ENCODE measurements at places on chromosomes 7 and 10.

DNA sequence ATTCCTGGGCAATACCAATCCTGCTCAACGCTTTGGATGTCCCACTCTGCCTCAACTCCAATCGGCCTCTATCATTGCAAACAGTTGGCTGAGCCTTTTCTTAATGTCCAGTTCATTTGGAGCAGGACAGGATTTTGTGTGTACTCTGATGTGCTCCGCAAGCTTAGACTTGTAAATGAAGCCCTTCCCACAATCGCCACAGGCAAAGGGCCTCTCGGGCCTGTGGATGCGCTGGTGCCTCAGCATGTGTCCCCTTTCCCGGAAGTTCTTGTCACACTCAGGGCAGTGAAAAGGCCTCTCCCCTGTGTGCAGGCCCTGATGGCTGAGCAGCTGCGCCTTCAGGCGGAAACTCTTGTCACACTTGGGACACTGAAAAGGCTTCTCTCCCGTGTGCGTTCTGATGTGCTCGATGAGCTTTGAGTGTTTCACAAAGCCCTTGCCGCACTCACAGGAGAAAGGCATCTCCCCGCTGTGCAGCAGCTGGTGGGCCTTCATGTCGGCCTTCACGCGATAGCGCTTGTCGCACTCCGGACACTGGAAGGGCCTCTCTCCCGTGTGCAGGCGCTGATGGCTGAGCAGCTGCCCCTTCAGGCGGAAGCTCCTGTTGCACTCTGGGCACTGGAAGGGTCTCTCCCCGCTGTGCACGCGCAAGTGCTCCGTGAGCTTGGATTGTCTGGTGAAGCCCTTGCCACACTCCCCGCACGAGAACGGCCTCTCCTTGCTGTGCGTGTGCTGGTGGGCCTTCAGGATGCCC, 20.0 kb downstream of the ZNF786 start:
- no peak for DNase-seq

GRCh38 chr10:61899997-61900828, 1.3 kb upstream of the ARID5B start:
- DNase-seq = peak; percentile 56

- DNase-seq = peak; percentile 70
Measured at GRCh38 chr10:122374859-122375678, 561 bp downstream of the PLEKHA1 start.

DNA sequence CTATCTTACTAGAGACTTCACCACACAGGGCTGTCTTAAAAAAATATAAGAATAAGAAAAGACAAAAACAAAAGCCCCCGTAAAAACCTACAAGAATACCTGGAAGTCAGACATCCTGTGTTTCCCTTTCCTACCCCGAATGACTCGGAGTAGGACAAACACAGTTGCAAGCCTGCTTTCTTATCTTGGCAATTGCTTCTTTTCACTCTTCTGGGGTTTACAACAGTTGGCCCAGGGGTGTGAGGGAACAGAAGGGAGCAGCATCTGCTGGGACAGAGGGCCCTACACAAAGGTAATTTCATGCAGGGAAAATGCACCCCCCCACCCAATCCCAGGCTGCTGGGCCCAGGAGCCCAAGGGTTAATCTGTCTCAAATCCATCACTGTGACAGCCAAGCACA, 220.6 kb downstream of the ARHGAP12 start:
- no peak for DNase-seq

GRCh38 chr10:79222186-79222585, 125.1 kb upstream of the PPIF start:
- DNase-seq = no peak

- no peak for DNase-seq
Measured at GRCh38 chr7:15213093-15213492, 310.5 kb upstream of the DGKB start.

- DNase-seq = no peak
Measured at GRCh38 chr10:31866118-31866670, 62.4 kb downstream of the ARHGAP12 start.

GRCh38 chr10:123639131-123639530, 27.0 kb upstream of the GPR26 start:
- no peak for DNase-seq

DNA sequence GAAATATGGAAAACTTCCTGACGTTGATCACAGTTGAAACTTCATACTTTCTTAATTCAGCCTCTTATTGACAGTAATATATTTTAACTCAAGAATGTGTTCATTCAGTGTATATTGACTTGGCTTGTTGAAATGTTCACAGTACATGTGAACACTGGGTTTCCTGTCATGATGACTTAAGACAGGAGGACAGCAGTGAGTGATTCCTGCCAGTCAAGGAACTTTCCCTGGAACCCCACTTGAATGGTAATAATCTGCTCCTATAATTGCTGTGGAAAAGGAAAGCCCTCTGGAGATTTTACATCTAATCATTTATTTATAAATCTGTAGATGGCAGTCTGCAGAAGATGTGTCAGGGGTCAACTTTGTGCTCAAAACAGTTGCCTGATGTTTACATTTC, 216.5 kb downstream of the MGMT start:
- DNase-seq = no peak

DNA sequence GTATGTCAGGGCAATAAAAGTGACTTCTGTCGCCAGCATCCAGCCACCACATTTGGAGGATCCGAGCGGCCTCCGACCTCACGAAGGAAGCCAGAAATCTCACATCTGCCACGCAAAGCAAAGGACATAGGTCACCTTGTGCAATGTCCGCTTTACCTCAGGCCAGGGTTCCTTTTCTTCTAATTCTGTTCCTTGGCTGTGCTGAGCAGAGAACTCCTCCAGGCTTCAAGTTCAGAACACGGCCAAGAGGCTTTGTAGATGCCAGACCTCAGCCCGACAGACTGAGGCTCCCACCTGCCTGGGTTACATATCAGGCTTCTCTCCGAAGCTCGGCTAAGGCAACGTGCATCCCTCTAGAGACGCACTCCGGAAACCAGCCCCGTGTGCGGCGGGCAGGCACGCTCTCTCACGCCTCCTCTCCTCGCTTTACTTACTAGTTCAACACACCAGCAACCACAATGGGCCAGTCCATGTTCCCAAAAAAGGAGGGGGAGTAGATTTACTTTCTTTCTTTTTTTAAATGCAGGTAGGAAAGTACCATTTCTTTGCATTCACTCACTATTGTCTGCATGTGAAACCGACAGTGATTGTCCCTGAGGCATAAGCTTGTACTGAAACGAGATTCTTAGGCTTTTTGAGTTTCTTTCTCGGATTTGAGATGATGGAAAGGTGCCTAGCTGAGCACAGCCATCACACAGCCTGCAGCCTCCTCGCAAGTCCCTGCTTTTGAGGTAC, 122.4 kb upstream of the AFAP1L2 start:
- peak; percentile 91 for DNase-seq

DNA sequence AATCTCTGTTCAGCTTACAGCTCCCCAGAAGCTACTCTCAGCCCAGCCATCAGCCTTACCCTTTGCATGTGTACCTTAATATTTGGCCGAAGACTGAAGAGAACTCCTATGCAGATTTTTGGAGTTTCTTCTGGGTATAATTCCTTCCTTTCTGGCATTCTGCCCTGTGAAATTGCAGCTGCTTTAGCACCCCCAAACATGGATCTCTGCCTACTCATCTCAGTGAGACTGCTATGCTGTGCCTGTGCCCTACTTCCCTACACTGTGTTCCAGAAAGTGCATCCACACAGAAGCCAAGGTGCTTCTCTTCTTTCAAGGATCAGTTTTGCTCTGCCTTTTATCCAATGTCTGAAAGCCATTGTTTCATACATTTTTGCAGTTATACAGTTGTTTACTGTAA, 81.6 kb downstream of the NPY start:
- no peak for DNase-seq

Measured in hematopoietic multipotent progenitor cell (in vitro differentiated cells).